ENCODE measurements at places on chromosomes 4 and X. TPM values are rescaled to one million over a fixed set of nuclear protein-coding genes. Genes with fewer than 3 reads are reported as not detected.
A peak's percentile ranks its signal among the peaks of the same experiment; 100 is the strongest.

SHROOM4 gene
- total RNA-seq, result 58.7 TPM

ADH4 gene
- total RNA-seq, result not detected

PRDM5 gene
- 5.7 TPM for total RNA-seq

TBC1D8B gene
- total RNA-seq, result 6.6 TPM

F8A2 gene
- total RNA-seq, result not detected

CT45A3 gene
- total RNA-seq, result not detected

MAGEB2 gene
- total RNA-seq, result not detected

RAB41 gene
- not detected for total RNA-seq

XAGE2 gene
- not detected for total RNA-seq

QRFPR gene
- total RNA-seq, result not detected

SLC30A9 gene
- 40.6 TPM for total RNA-seq

LUZP4 gene
- not detected for total RNA-seq

DNA sequence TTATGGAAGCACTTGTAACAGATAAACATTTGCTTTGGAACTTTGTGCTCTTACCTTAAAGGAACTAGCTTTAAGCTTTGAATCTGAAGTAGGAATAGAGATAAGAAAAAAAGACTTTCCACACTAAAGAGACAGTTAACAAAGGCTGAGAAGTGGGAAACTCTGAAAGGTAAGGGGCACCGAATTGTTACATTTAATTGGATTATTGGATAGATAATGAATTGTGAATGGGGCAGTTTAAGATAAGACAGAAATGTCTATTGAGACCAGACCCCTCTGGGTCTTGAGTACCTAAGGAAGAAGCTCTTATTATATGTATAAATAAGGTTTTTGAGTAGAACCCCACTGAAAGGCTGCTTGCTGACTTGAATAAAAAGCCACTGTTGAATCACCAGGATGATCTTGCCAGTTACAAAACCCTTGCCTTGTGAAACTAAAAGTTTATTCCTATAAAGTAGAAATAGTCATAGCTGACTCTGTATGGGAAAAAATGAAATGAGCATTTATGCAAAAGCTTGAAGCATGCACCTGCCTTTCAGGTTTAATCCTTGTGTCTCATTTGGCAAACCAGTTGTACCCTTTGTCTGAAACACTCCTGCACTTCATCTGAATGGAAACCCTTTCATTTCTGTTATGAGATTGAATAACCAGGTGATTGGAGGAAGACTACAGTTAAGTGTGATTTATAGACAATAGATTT, 423.2 kb downstream of the RPA4 start:
- DNase-seq, result no peak

GRCh38 chrX:31272472-31272775, 200.6 kb upstream of the FTHL17 start:
- DNase-seq, result no peak

GRCh38 chr4:24537025-24537424, 47.3 kb downstream of the DHX15 start:
- no peak for DNase-seq

GRCh38 chrX:43949669-43950068, 23.5 kb downstream of the NDP start:
- peak; percentile 5 for DNase-seq

GRCh38 chrX:45852884-45853283, 652.2 kb upstream of the DIPK2B start:
- no peak for DNase-seq

DNA sequence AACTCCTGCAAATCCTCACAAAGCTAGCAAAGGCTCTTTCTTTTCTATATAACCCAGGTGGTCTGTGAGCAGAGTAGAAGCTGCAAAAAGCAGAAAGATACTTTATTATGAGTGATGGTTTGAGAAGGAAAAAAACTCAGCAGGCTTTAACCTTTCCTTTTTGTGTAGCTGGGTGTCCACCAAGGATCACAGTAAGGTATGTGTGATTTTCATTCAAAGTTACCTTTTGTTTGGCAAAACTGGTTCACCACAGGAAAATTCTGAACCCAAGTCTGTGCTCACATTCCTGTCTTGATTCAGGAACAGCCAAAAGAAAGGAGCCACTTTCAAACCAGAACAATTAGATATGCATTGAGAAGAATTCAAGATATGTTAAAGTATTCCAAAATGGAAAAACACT, 35.7 kb downstream of the FRAS1 start:
- DNase-seq, result no peak

- DNase-seq, result no peak
These were observed 225.0 kb downstream of the GRIA3 start for GRCh38 chrX:123408821-123409737.

GRCh38 chr4:153245775-153246174, 41.5 kb downstream of the TRIM2 start:
- DNase-seq, result no peak

- no peak for DNase-seq
These were observed at the start of gene TRIML2 for GRCh38 chr4:188109157-188109755. Gene TRIML2 (minus strand): TSS chr4:188109603. CDS start chr4:188105368, 4,235 bp downstream.

DNA sequence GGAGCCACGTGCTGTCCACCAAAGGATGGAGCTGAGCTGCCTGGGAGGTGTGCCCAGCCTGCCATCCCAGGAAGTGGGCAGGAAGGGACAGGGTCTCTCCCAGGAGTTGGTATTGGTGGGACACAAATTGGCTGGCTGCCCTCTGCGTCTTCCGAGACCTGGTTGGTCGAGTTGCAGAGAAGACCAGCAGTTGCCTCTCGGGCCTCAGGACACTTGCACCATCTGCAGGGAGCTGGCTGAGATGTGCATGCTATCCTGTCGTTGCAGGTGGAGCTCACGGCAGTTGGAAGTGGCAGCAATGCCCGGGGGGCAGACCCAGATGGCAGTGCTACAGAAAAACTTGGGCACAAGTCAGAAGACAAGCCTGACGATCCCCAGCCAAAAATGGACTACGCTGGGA, 30.2 kb downstream of the BCORL1 start:
- DNase-seq, result no peak

DNA sequence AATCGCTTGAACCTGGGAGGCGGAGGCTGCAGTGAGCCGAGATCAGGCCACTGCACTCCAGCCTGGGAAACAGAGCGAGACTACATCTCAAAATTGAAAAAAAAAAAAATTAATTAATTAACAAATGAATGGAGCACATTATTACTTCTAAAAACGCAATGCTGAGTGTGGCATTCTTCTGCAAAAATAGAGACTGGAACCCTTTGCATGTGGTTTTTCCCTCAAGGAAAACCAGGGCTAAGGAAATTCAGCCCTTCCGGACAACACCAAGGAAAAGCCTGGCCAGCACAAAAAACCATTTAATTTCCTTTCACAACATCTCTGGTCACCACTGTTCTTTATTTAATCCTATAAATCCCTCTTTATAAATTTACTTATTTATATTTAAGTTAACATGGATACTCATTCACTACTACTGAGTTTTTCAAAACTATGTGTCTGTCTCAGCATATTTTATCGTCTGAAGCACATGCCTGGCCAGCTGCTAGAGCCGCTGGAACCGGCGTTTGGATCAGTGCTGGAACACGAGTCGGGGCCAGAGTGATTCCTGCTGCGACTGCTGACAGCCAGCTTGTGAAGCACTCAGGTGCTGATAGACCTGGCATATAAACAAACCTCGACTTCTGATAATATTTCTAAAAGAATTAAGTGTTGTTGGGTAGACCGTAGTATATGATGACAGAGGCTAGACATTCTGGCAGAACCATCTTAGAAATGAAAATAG, 84.5 kb upstream of the WWC2 start:
- no peak for DNase-seq

- DNase-seq, result no peak
These were observed 31.0 kb downstream of the ZNF185 start for GRCh38 chrX:152928761-152929400.

DNA sequence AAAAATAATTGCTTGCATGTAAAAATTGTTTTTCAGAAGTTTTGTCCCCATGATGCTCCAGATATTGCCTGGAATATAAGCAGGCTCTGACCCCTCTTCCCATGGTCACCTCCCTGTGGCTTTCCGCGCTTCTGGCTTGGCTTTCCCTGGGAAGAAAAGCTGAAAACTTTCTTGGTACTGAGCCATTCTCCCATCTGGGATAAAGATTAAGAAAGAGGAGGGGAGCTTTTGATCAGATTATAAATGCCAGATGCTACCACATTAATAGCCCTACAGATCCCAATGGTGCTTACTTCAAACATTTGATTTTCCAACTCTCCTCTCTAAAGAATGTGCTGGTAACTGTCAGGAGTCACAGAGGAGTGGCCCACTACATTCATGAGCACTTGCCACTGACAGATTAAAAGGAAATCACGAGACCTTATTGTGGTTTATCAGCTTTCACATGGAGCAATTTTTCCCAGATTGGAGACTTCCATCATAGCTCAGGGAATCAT, 54.4 kb upstream of the GAB1 start:
- DNase-seq, result no peak

GRCh38 chrX:93422693-93423092, 250.7 kb downstream of the NAP1L3 start:
- no peak for DNase-seq

DNA sequence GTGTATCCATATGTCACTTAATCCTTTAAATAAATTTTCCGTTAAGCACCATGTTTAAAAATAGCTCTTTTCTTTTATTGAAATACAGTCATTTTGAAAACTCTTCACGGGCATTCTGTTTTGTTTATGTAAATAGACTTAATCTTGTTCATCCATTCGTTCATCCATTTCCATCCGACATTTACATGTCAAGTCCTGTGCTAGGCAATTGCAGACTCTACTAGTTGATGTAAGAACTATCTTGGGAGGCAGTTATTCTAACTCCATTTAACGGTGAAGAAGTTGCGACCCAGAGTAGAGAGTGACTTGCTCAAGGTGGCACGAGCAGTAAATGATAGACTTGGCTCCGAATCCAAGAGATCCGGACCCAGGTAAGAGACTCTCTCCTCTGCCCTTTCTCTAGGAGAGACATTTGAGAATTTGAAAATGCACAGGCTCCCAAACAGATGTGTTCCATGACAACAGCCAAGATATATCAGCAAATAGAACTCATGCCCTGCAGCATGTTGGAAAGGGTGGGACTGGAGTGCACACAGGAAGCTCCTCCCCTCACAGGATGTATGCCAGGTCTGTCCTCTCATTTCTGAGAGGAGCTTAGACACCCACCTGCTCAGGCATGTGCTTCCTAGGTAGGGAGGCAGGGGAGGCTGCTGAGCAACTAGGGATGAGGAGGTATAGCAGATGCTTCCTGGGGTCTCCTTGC, 64.5 kb downstream of the DRD5 start:
- DNase-seq, result no peak

- peak; percentile 37 for DNase-seq
These were observed 56.1 kb upstream of the TMEM131L start for GRCh38 chr4:153409924-153410501.

GRCh38 chr4:171896426-171896825, 83.2 kb downstream of the GALNTL6 start:
- no peak for DNase-seq

GRCh38 chr4:36815536-36815935, 429.0 kb upstream of the NWD2 start:
- DNase-seq, result no peak

DNA sequence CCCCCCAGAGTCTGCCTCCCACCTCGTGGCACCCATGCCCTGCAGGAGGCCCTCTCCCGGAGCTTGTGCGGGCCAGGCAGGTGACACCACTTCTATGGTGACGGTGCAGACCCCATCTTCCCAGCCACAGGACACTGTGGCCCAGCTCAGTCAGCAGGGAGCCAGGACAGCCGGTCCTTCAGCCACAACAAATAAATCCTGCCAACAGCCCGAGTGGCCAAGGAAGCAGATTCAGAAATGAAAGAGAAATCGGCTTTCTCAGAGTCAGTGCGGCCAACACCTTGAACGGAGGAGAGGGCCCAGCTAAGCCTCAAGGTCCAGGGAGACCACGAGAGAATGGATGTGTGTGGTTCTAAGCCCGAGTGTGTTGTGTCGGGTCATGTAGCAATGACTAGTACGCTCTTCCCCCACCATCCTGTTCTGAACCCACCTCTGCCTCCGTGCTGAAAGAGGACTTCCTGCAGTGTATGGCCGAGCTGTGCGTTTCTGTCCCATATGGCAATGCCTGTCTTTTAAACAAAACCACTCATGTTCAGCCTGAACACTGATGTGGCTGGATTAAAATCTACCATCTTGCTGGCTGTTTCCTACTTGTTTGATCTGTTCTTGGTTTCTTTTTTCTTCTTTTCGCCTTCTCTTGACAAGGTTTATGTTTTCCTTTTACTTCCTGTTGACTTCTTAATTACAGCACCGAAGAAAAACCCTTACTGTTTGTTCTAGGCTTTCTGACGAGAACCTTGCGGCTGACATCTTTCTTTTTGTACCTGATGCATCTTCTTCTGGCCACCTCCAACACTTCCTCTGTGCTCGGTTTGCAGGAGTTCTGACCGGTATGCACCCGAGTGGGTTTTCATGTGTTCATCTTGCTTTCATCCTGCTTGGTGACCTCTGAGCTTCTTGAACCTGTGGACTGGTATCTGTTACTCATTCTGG, 53.1 kb downstream of the GAK start:
- DNase-seq, result no peak

- DNase-seq, result no peak
These were observed 17.4 kb downstream of the MFAP3L start for GRCh38 chr4:170008801-170009200.

DNA sequence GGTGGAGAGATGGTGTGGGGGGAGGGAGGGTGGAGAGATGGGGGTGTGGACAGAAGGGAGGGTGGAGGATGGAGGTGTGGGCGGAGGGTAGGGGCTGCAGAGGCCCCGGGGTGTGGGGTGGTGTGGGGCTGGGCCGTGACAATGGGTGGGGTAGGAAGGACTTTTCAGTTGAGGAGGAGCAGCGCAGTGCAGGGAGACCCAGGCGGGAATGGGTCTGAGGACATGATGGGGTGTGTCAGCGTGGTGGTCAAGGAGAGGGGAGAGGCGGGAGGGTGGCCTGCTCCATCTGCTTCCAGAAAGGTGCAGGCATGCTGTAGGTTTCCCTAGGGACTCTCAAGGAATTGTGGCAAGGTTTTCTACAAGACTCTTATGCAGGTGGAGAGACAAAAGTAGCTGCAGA, 48.9 kb downstream of the RGS12 start:
- DNase-seq, result no peak

GRCh38 chrX:153486171-153486570, 8.6 kb upstream of the BGN start:
- DNase-seq, result no peak

GRCh38 chr4:139470997-139471665, 17.2 kb downstream of the RAB33B start:
- no peak for DNase-seq

DNA sequence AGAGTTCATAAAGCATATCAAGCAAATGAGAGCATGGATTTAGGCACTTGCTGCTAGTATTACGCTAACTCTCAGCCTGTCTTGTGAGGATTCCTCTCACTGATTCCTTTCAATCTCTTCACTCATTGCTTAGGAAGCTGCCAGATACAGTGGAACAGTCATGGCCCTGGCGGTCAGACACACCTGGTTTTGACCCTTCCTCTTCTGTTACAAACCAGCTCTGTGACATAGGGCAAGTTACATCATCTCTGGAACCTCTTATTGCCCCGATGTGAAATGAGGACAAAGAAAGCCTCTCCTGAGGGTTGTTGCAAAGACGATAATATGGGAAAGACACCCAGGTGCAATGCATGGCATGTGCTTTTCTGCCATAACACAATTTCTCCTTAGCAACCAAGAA, 12.2 kb downstream of the FRAS1 start:
- no peak for DNase-seq

Data from endothelial cell of umbilical vein (primary cell).